ENCODE measurements at places on chromosomes 6 and 20.

DNA sequence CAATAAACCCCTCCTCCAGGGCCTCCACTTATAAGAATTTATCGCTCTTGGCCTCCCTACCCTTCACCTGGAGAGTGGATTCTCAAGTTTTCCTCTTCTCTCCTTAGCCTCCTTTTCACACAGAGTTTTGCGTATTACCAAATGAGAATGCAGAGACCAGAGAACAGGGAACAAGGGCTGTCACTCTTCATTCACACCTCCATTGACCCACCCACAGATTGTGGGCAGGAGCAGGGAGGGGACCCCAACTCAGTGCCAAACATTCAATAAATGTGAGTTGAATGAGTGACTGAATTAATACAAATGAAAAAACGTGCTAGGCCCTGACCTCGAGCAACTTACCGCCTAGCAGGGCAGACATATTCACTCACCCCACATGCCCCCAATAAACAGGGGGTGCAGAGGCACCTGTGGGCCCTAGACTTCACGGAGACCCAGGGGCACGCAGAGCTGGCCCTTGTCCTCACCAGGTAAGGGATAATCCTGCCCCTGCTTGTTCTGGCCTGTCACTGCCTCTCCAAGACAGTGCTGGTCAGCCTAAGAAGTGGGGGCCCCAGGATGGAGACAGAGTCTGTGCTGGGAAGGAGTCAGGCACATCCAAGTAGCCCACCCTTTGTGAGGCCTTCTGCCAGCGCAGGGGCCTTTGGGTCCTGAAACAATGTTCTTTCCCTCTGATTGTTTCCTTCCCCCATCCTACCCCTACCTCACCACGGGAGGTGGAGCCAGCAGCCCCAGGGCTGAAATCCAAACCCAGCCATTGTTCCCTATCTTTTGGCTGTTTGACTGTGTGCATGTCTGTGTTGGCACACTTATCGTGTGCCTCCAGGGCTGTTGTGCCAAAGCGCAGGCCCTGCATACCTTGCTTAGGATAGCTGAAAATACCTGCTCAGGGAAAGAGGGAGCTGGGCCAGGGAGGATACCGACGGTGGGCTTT lies 8.4 kb upstream of the TJAP1 start:
- DNase-seq, result no peak

DNA sequence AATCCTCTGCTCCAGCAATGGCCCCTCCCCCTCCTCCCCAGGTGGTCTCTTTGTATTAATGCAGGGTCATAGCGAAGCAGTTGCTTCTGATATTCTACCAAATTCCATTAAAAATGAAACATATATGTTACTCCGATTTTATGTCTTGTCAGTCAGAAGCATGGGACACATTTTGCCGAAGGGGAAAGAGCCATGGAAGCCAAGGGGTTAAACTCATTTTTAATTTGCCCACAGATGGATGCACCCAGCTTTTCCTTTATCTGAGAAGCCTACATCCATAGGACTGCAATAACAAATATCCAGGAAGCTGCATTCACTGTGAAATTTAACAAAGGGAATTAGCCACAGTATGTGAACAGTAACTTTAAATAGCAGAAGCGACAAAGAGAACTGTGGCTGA lies 688.2 kb downstream of the QKI start:
- no peak for DNase-seq

- no peak for DNase-seq
Measured at GRCh38 chr6:3022765-3023662, 23.3 kb downstream of the NQO2 start.

DNA sequence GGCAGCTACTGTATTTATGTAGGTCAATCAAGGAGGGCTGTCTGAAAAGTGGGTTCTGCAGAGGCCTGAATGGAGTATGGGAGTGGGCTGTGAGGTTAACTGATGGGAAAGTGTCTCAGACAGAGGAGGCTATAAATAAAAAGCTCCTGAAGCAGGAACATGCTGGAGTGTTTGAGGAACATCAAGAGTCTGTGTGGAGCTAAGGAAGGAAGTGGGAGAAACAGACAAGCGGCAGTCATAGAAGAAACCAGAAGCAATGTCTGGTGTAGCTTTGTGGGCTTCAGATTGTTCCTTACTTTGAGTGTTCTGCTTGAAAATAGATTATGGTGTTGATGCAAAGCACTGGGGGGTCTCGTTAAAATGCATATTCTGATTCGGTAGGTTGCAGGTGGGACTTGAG lies 101.5 kb upstream of the OGFRL1 start:
- no peak for DNase-seq

DNA sequence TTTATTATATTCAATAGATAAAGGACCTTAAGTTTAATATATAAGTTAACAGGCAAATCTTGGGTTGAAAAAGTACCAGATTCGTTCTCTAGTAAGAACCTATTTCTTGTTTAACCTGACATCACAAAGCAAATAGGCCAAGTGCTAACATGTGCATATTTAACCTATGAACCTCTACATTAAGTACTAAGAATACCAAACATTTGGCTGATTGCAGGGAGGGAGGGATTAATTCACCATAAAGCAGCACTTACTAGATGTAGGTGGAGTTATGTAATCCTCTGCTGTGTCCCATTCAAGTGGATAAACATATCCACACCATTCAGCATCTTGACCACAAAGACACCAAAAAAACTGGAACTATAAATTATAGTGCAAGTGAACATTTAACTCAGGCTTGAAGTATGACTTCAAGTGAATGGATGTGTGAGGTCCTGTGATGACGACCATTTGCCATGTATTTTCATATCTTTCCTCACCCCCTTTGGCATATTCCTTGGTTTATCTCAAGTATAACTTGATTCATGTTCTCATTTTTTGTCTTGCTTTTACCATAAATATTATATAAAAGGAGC lies 10.2 kb downstream of the STX11 start:
- DNase-seq, result no peak

DNA sequence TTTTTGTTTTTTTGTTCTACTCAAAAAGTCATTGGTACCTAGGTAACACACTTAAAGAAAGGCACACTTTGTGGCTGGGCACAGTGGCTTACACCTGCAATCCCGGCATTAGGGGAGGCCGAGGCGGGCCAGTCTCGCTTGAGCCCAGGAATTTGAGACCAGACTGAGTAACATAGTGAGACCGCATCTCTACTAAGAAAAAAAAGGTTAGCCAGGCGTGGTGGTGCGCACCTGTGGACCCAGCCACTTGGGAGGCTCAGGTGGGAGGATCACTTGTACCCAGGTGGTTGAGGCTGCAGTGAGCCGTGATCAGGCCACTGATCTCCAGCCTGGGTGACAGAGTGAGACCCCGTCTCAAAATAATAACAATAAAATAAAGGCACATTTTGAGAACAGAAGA lies 67.4 kb upstream of the BHLHE23 start:
- no peak for DNase-seq

GRCh38 chr20:13348311-13349234 lies 127.5 kb downstream of the ISM1 start:
- no peak for DNase-seq

DNA sequence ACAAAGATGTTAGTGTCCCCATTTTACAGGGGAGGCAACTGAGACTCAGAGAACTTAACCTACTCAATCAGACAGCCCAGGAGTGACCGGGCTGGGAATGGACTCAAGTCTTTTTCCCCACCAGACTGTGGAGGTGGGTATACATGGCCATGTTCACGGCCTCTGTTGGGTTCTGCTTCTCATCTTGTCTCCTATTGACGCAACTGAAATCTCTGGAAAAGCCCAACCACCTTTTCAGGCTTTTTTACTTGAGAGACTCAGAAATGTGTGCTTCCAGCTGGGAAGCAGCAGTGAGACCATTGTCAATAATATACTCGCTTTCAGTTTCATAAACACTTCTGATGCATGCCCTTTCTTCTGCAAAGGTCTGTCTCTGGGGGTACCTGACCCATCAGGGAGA lies 70.7 kb downstream of the SOBP start:
- no peak for DNase-seq

GRCh38 chr20:38156888-38157634 lies 8.0 kb downstream of the TGM2 start:
- DNase-seq, result no peak

GRCh38 chr6:166318649-166319600 lies 10.7 kb upstream of the PRR18 start:
- no peak for DNase-seq

GRCh38 chr6:40176152-40176551 lies 241.9 kb upstream of the MOCS1 start:
- no peak for DNase-seq

- DNase-seq, result peak; percentile 47
Measured at GRCh38 chr6:79713701-79714322, 82.7 kb downstream of the SH3BGRL2 start.

- DNase-seq, result no peak
Measured at GRCh38 chr6:146943664-146944063, 260.6 kb upstream of the STXBP5 start.

- DNase-seq, result no peak
Measured at GRCh38 chr6:2959909-2960719, 11.3 kb downstream of the SERPINB6 start.

GRCh38 chr6:148657048-148657447 lies 89.8 kb upstream of the UST start:
- DNase-seq, result no peak
